ENCODE measurements at places on chromosomes 11 and 22.

- DNase-seq: no peak
These were observed 45.1 kb downstream of the FLI1 start for GRCh38 chr11:128738942-128739341.

DNA sequence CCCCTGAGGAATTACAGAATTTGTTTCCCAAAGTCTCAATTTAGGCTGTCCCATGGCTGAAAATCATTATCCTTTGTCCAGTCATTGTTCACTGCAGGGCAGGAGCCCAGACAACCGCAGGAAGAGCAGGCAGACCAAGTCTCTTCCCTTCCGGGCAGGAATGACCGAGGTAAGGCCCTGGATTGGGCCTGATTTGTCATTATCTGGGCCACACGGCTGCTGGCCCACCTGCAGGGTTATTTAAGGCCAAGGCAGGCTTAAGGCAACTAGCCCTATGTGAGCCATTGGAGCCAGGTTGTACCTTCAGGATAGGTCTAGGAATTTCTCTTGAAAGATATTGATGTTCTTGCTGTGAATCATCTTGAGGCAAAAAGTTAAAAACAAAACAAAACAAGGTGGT, 9.7 kb upstream of the IL10RA start:
- no peak for DNase-seq

GRCh38 chr11:11577932-11578911, 43.6 kb downstream of the GALNT18 start:
- DNase-seq: no peak

- DNase-seq: no peak
These were observed 17.4 kb downstream of the RIBC2 start for GRCh38 chr22:45430871-45431270.

- DNase-seq: no peak
These were observed 8.3 kb upstream of the FOLR2 start for GRCh38 chr11:72208281-72208680.

- no peak for DNase-seq
These were observed 16.1 kb downstream of the COMMD9 start for GRCh38 chr11:36273110-36273509.

- no peak for DNase-seq
These were observed 97.2 kb downstream of the TRAF6 start for GRCh38 chr11:36412781-36413383.

GRCh38 chr11:71459767-71460320, 6.8 kb downstream of the NADSYN1 start:
- no peak for DNase-seq

- DNase-seq: no peak
These were observed 8.5 kb upstream of the NFAM1 start for GRCh38 chr22:42440728-42441127.

- DNase-seq: no peak
These were observed 2.2 kb downstream of the RAB30 start for GRCh38 chr11:83069441-83070043.

- no peak for DNase-seq
These were observed 163.4 kb upstream of the SYN3 start for GRCh38 chr22:33221568-33221967.

- DNase-seq: peak; percentile 59
These were observed 175.5 kb upstream of the NCAM1 start for GRCh38 chr11:112785719-112786118.

Data from fibroblast of skin of left quadriceps (primary cell).